ENCODE measurements at places on chromosomes 4 and X.

DNA sequence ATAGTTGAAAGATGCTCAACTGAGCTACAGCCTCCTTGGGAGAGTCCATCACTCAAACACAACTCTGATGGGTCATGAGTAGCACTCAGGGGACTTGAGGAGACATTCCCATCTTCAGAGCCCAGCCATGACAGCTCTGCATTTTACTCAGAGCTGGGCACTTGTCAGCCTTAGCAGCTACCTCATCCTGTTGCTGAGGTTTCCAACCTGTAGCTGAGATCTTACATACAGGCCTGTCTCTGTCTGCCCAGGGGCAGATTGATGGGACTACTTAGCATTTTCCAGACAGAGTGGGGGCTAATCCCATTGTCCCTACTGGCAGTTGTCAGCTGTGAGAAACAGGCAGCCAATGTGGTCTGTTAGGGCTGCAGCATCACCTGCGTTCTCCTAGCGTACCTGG is 3.5 kb downstream of the FHDC1 start:
- no peak for DNase-seq

- no peak for DNase-seq
Measured at GRCh38 chrX:11341274-11342201, 48.3 kb downstream of the AMELX start.

DNA sequence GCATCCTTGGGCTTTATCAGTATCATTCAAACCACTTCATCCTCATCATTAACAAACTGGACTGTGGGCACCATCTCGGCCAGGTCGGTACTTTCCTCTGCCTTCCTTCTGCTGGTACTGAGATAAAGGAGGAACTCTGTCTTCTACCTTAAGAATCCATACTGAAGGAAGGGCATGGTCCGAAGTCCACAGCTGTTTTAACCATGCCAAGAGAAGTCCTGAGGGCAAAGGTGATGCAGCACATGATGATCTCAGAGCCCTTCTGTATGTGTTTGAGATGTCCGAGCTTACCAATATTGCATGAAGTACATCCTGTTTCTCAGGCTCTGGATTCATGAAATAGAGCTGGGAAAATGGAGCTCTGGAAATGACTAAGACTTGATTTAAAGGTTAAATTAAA is 125.5 kb upstream of the STS start:
- DNase-seq, result no peak

DNA sequence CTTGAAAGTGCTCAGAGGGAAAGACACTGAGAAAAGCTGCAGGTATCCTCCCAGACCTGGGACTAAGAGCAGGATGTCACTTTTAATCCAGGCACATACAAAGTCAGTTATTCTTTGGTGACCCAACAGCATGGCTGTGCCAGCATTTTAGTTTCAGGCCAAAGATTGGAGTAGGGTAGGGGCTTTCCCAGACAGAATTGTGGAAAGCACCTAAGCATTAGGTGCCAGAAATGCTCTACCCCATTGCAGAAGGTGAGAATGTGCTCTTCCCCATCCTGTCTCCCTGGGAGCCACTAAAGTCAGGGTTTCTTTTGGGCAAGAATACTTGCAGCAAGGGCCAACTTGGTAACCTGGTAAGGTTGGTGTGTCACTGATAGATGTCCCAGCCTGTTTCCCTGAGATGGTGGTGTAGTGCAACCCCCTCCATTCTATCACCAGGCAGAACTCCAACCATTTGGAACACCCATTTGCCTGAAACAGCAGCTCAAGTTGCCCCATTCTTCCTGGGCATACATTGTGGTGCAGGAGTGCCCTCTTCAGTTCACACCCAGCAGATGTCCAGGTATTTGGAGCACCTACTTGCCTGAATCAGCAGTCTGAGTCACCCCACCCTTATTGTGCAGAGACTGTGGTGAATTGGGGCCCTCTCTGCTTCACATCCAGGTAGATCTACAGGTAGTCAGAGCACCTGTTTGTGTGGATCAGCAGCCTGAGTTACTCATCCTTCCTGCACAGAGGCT is 183.5 kb downstream of the ZC4H2 start:
- no peak for DNase-seq

DNA sequence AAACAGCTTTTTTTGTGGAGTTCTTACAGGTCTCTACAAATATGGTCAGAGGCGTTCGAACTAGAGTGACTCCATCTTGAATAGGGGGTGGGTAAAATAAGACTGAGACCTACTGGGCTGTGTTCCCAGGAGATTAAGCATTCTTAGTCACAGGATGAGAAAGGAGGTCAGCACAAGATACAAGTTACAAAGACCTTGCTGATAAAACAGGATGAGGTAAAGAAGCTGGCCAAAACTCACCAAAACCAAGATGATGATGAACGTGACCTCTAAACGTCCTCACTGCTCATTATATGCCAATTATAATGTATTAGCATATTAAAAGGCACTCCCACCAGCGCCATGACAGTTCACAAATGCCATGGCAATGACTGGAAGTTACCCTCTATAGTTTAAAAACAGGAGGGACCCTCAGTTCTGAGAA is 42.8 kb upstream of the SPP1 start:
- no peak for DNase-seq

DNA sequence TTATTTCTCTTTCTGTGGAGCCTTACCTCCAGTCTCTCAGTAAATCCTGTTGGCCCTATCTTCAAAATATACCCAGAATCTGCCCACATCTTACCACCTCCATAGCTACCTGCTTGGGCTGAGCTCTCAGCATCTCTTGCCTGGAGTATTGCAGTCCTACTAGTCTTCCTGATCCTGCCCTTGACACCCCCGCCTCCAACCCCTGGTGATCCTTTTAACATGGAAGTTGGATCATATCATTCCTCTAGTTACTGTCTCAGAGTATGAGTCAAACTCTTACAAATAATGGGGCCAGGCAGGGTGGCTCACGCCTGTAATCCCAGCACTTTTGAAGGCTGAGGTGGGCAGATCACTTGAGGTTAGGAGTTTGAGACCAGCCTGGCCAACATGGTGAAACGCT is 43.1 kb upstream of the SETD7 start:
- DNase-seq, result no peak

DNA sequence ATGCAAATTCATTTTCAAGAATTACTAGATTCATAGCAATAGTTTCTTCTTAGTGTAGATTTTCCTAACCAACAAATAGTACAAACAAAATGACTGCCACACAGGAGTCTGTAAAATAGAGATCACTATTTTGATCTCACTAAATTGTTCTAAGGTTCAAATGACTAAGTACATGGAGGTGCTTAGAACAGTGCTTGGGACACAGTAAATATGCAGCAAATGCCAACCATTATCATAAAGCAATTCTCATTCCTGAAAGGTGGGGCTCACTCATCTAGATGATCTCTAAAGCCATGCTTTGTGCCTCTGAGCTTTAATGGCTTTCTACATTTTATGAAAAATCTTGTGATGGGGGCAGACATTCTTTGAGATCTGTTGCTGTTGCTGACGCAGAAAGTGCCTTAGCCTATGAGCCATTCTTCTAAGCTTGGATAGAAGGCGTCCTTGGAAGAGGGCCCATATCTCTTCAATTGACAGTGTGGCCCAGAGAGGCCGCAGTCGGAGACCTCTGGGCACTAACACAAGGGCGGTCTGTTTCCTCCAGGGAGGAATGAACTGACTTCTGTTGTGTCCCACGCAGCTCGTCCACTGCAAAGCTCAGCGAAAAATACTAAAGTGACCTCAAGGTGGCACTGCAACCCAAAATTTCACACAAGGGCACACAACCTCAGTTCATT is 23.5 kb downstream of the TLR10 start:
- peak; percentile 25 for DNase-seq

DNA sequence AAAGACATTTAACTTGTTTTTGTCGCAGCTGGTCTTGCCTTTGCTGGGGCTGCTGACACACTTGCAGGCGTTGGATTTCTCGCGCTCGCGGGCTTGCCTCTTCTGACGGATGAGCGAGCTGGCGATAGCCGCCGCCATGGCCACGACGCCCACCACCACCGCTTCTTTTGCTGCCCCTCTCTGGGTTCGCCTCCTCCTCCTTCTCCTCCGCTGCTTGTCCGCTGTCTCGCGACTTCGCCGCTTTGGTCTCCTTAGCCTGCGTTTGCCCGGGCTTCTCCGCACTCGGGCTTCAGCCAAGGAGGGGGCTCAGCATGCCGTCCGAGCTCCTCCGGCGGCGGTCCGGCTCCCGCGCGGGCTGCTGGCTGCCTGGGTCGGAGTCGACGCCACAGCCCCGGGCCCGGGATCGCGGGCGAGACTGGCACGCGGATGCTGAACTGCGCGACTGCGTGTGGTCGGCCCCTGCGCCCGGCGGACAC is 613 bp downstream of the FGF13 start:
- no peak for DNase-seq

GRCh38 chr4:18917689-18918088 is 896.1 kb upstream of the LCORL start:
- DNase-seq, result no peak

- no peak for DNase-seq
Measured at GRCh38 chr4:184863916-184864315, 38.1 kb upstream of the ACSL1 start.

DNA sequence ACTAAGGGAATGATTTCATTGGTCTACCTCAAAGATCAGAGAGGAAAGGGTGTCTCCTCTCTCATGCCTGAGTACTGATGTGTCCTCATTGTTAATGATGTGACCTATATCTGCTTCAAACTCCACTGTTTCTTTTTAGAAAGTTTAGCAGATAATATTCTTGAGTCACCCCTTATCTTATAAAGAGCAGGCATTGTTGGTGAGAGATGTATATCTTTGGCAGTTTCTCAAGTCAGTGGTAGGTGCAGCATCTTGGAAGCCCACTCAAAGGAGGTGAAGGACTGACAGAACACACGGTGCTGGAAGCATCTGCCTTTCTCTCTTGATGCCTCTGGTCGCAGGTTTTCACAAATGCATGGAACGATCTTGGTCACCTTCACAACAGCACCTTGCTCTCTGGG is 71.2 kb downstream of the ZNF518B start:
- DNase-seq, result no peak

GRCh38 chr4:110626532-110627153 is 3.8 kb upstream of the PITX2 start:
- DNase-seq, result no peak

- no peak for DNase-seq
Measured at GRCh38 chrX:120429776-120430540, 39.1 kb downstream of the LAMP2 start.

- peak; percentile 3 for DNase-seq
Measured at GRCh38 chrX:110450050-110450449, 91.4 kb downstream of the RTL9 start.

GRCh38 chr4:134382478-134383227 is 181.1 kb upstream of the PABPC4L start:
- no peak for DNase-seq

DNA sequence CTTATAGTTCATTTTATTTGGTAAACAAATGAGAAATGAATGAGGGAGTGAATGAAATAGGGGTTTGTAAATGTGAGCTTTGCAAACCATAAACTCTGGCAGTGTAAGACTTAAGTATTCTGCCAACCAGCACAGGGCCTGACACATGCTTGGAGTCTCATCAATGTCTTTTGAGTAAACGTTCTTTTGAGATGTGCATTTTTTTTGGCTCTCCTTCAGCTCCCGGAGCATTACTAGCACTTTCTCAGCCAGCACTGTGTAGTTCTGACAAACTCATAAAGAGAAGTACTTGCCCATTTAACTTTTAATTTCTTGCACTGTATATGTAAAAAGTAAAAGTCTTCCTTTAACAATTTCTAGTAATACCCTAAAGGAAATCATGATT is 245.3 kb downstream of the HS3ST1 start:
- no peak for DNase-seq

DNA sequence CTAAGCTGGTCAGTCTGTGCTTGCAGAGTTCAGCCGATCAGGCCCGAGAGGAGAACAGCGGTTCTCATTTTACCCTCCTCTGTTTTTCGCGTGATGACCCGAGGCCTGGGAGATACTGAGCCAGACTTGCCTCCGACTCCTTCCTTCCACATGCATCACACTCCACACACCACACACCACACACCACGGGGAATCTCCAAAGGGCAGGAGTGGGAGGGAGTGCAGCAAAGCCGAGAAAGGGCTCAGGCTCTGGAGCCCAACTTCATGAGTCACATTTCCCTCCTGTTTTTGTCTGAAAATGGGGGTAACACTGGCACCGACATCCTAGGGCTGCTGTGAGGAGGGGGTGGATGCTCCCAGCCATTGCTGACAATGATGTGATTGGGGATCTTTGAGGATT is 38.9 kb downstream of the TKTL1 start:
- DNase-seq, result no peak

- DNase-seq, result no peak
Measured at GRCh38 chr4:114396808-114397207, 201.8 kb upstream of the UGT8 start.

Measured in stimulated activated CD4-positive, alpha-beta T cell treated with anti-CD3 and anti-CD28 coated beads, Interleukin-1b, Interleukin-23, amount 100 ng/mL, for 1 hour (primary cell).